Gastrocnemius medialis (tissue), 4 donors: ENCODE measurements at places on chromosomes 3 and 15. TPM values are rescaled to one million over a fixed set of nuclear protein-coding genes. Genes with fewer than 3 reads are reported as not detected.

Gene PEX11A
- 11.2 TPM for total RNA-seq

Gene FOXB1
- not detected for total RNA-seq

Gene KCNMB2
- not detected for total RNA-seq

Gene ARNT2
- total RNA-seq, result 4.1 TPM

Gene ASB14
- 3.4 TPM for total RNA-seq

Gene NANOGP8
- total RNA-seq, result not detected

Gene MKRN2OS
- total RNA-seq, result 0.95 TPM

Gene AGBL1
- 13.3 TPM for total RNA-seq

Gene BFSP2
- not detected for total RNA-seq

Gene ADGRG7
- total RNA-seq, result 0.58 TPM
